ENCODE measurements at places on chromosomes 13 and 19. TPM values are rescaled to one million over a fixed set of nuclear protein-coding genes. Genes with fewer than 3 reads are reported as not detected.

GRCh38 chr13:29684441-29684840 is 89.0 kb upstream of the SLC7A1 start:
- no peak for DNase-seq

F2RL3 gene
- not detected for total RNA-seq

POSTN gene
- total RNA-seq, result 93.0 TPM

- DNase-seq, result no peak
Observed at GRCh38 chr19:48539503-48540096, 12.4 kb upstream of the SULT2B1 start.

DNA sequence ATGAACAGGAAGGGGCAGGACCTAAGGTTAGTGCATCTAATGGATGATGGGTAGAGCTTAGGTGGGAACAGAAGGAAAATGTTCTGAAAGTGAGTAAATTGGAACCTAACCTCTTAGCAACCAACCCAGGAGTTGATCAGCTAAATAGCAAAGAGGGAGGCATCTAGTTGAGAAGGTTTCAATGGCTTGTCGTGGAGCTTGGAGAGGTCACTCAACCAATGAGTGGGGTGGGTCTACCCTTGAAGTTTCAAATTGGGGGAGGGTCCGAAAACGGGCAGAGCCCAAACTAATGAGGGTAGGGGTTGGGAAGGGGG is 5.7 kb upstream of the SHKBP1 start:
- DNase-seq, result no peak

Measured in neural crest cell (in vitro differentiated cells).